ENCODE measurements at places on chromosomes 13 and 19.

DNA sequence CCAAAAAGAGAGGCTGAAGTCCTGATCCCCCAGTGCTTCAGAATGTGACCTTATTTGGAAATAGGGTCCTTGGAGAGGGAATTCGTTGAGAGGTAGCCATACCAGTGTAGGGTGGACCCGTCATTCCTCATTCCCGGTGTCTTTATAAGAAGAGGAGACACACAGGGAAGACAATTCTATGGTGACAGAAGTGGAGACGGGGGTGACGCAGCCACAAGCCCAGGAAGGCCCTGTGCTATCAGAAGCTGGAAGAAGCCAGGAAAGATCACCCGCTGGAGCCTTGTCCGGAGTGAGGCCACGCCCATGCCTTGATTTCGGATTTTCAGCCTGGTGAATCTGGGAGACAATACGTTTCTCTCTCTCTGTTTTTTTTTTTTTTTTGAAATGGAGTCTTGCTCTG, 2.6 kb upstream of the MYPOP start:
- no peak for DNase-seq

GRCh38 chr13:75566658-75567057, 17.1 kb downstream of the UCHL3 start:
- DNase-seq: no peak

DNA sequence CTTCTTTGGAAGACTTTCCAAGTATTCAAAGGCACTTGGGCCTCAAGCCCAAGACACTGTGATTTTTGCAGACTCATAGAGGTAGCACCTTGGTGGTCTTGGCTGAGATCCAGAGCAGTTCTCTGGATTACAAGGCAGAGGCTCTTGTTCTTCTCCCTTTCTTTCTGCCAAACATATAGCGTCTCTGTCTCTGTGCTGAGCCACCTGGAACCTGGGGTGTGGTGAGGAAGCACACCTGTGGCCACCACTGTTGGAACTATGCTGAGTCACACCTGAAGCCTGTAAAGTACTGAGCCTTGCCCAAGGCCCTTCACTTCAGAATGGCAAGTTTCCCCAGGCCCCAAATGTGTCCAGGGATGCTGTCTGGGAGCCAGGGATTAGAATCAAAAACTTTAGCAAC, 127.5 kb downstream of the FREM2 start:
- no peak for DNase-seq

GRCh38 chr13:101709952-101710351, 257.5 kb downstream of the ITGBL1 start:
- DNase-seq: no peak

DNA sequence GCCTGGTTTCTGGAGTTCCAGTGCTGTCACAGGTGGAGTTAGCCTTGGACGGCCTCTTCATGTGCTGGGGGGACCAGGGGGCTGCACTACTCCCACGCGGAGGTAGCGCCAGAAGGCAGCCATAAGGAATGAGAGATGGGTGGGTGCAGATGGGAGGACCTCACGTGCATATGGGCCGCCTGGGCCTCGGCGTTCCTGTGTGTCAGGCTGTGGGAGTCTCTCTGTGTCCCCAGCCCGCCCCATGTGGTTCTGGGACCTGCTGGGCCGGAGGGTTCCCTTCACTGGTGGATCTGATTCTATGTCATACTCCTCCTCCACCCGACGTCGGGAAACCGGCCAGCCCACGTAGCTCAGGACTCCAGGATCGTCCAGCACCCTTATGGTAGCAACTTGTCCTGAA, 149.0 kb upstream of the SOX1 start:
- no peak for DNase-seq

- no peak for DNase-seq
Measured at GRCh38 chr19:47499371-47499770, 15.4 kb upstream of the KPTN start.

DNA sequence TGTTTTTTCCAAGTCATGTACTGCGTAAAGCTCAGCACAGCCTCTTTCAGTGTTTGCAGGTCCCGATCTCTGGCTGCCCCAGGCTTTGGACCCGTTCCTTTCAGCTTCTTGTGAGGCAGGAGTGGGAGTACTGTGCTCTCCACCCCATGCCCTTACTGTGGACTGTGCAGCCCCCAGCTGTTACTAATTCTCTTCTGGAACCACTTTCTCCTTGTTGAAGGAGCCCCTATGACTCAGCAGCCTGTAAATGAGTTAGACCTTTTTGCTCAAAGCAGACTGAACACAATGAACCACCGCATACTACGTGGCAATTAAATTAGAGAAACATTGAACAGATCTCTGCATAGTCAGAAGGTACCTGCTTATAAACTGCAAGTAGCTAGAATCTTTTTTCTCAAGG, 39.0 kb downstream of the SERTM1 start:
- DNase-seq: no peak

DNA sequence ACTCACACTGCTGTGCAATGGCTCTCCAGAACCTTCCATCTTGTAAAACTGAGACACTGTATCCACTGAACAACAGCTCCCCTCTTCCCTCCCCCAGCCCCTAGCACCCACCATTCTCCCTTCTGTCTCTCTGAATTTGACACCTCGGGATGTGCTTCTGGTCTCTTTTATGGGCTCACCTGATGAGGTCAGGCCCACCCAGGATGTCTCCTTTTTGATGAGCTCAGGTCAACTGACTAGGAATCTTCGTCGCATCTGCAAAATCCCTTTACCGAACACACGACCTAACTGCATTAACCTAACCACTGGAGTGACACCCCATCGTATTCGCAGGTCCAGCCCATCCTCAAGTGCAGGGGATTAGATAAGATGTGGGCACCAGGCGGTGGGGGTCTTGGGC, 73.9 kb downstream of the GNG7 start:
- DNase-seq: no peak

- no peak for DNase-seq
Measured at GRCh38 chr13:96898646-96899254, 95.5 kb downstream of the OXGR1 start.

DNA sequence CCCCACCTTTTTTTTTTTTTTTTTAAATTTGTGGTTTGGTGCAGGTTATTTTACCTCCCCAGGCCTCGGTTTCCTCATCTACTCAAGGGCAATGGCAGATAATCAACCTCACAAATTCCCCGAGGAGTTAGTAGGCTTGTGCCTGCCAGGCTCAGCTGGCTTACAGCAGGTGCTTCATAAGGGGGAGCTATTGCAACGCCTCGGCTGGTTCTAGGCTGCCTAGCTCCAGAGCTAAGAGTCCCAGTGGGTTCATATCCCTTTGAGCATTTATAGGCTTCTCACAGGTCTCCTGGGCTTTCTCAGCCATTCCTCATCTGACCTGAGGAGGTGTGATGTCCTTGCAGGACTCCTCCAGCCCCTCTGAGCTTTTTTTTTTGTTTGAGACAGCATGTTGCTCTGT, 10.6 kb downstream of the BCKDHA start:
- no peak for DNase-seq

DNA sequence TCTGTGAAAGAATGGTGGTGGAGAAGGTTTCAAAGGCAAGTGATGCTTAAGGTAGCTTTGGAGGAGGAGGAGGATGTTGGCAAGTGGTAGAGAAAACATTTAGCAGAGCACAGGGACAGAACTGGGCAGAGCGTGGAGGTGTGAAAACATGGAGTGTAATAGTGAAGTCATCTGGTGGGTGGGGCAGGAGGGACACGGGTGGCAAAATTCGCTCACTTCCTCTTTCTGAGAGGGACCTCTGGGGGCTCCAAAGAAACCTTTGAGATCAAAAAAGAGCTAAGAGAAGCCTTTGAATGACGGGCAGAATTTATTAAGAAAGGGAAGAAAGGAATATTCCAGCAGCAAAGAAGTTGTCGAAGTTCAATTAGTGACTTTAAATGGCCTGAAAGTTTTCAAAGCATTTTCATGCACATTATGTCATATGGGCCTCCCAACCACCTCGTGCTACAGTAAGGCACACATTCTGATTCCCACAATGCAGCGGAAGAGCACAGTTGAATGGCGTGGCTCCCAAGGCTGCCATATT, 82.8 kb downstream of the STARD13 start:
- no peak for DNase-seq

- no peak for DNase-seq
Measured at GRCh38 chr13:81480634-81481033, 1139.7 kb upstream of the SPRY2 start.

DNA sequence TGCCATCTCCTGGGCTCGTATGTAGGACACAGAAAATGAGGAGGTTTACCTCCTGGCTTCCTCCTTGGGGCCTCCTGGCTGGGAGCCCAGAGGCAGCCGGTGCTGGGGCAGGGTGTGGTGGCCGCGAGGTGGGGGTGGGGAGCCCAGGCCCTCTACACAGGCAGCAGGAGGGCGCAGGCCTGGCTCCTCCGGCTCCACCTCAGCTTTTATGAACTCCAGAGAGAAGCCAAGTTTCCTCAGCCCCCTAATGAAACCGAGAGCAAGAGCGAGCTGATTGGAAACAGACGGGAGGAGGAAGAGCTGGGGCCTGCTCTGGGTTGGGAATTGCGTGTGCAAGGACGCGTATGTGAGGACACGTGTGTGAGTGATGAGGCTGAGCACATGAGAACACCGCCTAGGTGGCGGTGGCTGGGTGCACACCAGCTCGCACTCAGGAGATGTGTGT, 23.1 kb downstream of the LYL1 start:
- DNase-seq: no peak

- no peak for DNase-seq
Measured at GRCh38 chr19:46739290-46739771, 6.5 kb upstream of the FKRP start.

GRCh38 chr19:47110521-47111005, 3.0 kb downstream of the ZC3H4 start:
- no peak for DNase-seq

DNA sequence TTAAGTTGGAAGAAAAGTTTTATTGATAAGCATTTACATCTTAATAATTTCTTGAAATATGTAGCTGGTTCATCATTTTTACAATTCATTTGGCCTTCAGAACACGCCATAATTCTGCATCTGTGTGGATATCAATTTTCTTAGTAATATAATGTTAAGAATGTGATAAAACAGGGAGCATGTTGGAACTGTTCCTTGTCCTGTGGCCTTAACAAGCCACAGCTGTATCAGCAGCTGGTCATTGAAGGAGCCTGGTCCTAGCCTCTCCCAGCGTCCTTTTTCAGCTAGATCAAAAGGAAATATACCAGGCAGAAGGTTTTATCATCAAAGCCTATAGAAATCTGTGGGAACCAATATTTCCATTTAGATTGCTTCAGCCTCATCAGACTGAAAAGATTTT, 421.8 kb downstream of the SPRY2 start:
- no peak for DNase-seq

DNA sequence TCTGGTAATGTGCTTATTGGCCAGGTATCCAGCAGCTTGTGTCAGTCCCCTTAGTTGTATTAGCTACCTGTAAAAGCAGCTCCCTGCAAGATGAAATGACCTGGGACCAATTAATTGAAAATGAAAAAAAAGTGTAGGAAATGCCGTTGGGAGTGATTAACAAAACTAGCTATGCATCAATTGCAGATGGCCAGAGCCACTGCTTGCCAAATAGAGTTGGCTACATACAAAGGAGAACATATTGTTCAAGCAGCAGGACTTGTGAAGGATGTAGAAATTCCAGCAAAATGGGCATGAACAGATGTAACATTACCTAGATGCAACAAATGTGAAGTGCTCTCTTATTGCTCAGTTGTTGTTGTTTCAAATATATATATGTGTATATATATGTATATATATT, 300.5 kb downstream of the PCDH17 start:
- DNase-seq: no peak

DNA sequence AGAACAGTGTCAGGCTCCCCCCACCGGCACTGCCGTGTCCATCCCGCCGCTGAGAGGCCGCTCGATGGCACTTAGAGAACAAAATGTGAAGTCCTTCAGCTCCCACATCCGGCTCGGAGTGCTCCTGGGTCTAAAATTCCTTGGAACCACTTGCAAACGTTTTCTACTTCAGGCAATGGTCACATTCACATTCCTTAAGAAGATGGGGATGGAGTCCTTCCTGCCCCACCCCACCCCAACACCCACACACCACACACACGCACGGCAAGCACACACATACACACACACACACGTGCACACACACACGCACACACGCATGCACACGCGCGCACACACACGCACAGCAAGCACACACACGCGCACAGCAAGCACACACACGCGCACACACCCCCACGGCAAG, 83.4 kb downstream of the SOX1 start:
- DNase-seq: no peak

DNA sequence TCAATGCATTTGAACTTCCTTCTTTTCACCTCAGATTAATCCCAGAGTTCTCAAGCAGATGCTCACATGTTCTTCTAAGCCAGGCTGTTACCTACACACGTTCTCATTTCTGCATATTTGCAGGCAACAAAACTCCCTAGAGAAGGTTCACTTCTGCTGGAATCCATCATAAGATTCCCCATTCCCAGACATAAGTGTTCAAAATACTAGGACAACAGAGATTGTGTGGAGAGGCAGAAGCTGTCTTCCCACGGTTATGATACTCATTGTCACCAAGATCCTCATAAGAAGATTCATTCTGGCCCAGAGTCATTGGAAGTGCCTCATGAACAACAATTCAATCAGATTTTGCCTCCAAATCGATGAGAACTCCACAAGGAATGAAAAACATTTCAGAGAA, 931.6 kb upstream of the MIR17HG start:
- no peak for DNase-seq

GRCh38 chr13:43411211-43411610, 375.6 kb downstream of the ENOX1 start:
- no peak for DNase-seq

GRCh38 chr19:4737955-4738600, 14.4 kb upstream of the DPP9 start:
- no peak for DNase-seq

- no peak for DNase-seq
Measured at GRCh38 chr19:4062419-4063368, 4.0 kb downstream of the ZBTB7A start.

DNA sequence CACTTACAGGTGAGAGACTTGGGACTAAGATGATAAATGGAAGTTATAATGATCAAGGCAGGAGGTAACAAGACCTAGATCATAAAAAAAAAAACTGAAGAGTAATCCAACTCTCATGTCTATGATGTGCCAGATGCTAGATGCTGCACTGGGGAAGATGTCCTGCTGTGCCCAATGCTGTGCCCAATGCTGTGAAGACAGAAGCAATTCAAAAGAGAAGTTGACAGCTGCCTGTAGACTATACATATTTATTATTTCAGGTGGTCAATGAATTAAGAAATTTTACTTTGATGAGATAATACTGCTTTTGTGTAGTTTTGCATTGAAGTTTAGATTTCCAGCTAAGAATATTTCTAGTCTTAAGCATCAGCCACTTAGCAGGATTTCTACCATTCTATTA, 21.5 kb downstream of the VWA8 start:
- no peak for DNase-seq

GRCh38 chr19:50422397-50423278, 3.9 kb downstream of the SPIB start:
- DNase-seq: no peak

- no peak for DNase-seq
Measured at GRCh38 chr13:39468306-39468705, 134.7 kb downstream of the LHFPL6 start.
